ENCODE measurements at places on chromosomes 1 and 21.

GRCh38 chr1:235051521-235051920, 77.1 kb downstream of the TOMM20 start:
- no peak for DNase-seq

- DNase-seq, result no peak
Measured at GRCh38 chr1:38614861-38615260, 244.7 kb downstream of the RRAGC start.

DNA sequence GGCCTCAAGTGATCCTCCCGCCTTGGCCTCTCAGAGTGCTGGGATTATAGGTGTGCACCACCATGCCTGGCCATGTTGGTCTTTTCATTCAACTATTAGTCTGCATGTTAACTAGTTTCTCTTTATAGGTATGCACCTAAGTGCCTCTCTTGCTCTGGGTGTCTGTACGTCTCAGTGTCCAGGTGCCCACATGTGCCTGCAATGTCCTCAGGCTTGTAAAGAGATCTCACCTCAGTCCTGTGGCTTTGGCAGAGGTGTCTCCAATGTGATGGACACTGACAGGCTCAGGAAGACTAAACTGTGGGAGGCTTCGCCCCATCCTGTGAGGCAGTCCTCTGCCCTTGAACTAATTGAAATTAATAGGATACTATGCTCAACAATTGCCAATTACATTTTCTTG, 526.3 kb downstream of the PTPRU start:
- no peak for DNase-seq

DNA sequence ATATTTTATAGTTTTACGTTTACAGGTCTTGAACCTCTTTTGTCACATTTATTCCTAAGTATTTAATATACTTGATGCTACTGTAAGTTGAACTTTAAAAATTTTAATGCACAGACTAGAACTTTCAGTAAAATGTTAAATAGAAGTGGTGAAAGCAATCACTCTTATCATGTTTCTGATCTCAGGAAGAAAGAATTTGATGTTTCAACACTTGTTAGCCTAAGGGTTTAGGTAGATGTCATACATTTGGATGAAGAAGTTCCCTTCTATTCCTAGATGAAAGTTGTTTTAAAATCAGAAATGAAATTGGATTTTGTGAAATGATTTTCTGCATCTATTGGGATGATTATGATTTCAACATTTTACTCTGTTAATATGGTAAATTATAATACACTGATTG, 63.6 kb upstream of the TTLL7 start:
- DNase-seq, result no peak

- no peak for DNase-seq
Measured at GRCh38 chr1:170714163-170714562, 50.2 kb downstream of the PRRX1 start.

GRCh38 chr1:210477328-210477924, 148.7 kb downstream of the HHAT start:
- no peak for DNase-seq

DNA sequence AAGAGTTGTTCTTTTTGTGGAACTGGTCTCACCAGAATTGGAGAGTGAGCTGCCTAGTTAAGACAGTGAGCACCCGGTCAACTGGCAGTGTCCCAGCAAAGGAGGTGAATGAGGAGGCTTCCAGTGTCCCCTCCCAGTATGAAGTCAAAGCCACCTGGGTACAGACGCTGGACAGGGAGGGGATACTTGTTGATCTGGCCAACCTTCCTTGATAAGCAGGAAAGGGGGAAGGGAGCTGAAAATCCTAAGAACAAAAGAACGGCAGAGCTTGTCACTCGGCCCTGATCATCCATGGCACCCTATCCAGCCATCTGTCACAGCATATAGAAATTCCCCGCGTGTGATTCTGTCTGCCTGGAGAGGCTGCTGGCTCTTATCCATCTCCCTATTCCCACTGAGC, 91.5 kb downstream of the SSBP3 start:
- DNase-seq, result no peak

DNA sequence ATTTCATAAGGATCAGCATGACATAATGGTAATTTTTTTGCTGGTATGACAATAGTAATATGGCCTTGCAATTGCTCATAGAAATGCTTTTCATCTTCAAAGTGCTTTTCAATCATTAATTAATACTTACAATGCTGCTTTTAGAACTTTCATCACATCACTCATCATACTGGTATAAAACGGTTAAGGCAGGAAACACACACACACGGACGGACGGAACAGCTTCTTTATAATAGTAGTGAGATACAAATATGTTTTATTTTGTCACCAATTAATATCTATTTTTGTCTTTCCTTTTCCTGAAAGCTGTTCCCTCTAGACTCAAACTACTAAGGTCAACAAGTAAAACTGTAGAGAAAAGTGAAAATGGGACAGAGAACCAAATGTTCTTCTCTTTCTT, 353.9 kb upstream of the PKN2 start:
- DNase-seq, result no peak

- no peak for DNase-seq
Measured at GRCh38 chr1:111732718-111733117, 6.5 kb downstream of the INKA2 start.

DNA sequence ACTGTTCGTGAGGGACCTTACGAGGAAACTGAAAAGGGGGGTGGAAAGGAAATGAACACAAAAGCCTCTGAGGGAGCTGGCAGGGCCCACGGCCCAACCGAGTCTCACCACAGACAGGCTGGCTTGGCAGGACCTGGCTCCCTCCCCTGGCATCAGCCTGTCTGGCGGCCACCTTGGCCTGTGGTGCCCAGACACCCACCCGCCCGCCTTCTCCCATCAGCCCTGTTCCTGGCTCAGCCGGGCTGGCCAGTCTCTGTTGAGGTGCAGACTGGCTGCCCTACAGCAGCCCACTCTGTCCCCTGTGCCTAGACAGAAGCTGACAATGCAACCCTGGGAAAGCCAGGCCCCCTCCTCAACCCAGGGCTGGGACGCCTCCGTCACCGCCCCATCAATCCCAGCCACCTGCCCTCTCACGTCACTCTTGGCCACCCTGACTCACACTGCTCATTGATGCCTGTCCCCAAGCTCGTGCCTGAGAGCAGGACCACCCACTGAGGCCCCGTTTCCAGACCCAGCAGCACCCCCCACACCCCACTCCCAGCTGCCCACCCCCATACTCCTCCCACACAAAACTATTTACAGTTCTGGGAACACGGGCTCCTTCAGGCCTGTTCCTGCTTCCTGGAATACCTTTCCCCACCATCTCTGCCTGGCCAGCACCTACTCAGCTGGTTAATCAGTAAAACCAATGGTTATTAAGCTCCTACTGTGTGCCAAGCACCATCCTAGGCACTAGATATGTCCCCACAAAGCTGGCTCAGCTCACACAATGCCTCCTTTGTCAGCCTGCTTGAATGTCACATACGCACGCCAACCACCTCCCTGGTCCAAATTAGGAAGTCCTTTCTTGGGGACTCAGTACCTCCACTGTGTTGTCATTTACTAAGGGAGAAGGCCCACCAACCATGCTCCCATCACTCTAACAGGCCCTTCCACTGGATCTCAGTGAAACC, 22.7 kb downstream of the SDC3 start:
- DNase-seq, result no peak

- DNase-seq, result no peak
Measured at GRCh38 chr1:225509376-225509707, 81.5 kb upstream of the LBR start.

DNA sequence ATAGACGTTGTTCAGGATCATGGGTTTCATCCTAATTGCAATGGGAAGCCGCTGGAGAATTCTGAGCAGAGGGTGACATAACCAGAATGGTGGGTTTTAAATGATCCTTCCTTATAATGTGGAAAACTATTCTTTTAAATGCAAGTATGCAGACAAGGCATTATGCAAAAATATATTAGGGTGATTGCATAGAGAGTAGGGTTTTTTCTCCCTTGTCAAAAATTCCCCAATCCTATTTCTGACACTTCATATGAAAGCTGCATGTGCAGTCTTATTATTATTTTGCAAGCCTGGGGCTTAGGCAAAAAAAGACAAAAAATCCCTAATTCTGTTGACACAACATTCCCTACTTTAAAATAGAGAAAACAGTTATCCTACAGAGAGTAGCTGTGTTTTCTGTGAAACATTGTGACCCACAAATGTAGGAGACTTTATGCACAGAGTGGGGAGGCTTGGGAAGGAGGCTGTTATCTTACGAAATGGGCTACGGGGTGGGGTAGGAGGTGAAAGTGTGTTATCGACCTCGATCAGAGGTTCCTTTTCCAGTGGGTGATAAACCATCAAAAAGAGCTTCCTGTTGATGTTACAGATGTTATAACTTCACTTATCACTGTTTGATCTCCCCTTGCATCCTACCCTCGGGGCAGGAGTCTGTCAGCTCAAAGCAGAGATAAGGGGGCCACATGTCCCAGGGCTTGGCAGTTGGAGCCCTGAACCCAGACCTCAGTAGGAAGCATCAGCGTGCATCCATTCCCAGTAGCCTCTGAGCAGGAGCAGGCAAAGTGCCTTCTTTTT, 27.2 kb downstream of the RHEX start:
- DNase-seq, result no peak

DNA sequence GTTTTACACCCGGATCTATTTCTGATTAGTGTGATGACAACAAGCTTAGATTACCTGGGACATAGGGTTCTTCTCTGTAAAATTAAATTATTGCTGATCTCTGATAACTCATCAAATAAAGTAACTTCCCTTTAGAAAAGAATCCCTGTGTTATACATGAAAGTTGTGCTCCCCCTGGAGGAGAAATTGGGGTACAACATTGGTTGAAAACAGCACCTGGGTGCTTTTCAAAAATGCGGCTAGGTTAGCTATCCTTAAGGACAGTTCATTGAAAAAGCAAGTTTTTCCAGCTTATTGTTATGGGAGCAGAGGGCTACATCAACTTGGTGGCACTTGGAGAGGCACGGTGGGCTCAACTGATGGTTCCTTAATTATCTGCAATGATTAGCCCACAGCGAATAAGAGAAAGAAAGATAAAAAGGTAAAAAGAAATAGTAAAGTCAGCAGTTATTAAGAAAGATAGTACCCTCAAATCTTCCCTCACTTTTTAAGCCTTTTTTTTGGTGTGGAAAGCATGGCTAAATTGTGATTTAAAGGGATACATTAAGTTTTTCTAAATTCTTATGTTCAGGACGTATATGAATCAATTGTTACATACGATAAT, 97.8 kb downstream of the FMN2 start:
- no peak for DNase-seq

GRCh38 chr1:94334764-94335163, 83.4 kb upstream of the ABCD3 start:
- DNase-seq, result no peak

DNA sequence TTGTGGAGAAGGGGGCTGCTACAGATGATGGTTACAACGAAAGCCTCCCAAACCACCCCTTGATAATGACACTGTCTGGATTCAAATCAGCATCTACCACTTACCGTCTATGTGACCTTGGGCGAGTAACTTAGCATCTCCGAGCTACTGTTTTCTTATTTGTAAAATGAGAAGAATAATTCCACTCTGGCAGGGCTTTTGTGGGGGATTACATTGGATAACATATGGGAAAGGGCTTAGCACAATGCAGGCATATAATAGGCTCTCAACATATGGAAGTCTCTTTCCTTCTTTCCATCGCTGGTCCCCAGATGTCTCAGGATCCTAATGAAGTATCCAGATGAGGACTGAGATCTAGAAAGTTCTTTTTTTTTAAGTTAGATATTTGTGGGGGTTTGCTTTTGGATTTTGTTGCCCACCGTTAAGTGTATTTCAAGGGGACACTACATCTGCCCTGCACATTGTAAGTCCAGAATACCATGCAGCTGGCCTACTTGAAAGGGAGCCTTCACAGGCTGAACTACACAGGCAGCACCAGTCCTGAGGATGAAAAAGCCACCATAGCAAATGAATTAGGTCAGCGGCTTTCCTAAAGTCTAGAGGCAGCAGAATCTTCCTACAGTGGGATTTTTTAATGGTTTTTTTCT, 172.2 kb upstream of the IRF2BP2 start:
- DNase-seq, result peak; percentile 64

- DNase-seq, result no peak
Measured at GRCh38 chr21:45164124-45164511, 89.7 kb downstream of the ADARB1 start.

DNA sequence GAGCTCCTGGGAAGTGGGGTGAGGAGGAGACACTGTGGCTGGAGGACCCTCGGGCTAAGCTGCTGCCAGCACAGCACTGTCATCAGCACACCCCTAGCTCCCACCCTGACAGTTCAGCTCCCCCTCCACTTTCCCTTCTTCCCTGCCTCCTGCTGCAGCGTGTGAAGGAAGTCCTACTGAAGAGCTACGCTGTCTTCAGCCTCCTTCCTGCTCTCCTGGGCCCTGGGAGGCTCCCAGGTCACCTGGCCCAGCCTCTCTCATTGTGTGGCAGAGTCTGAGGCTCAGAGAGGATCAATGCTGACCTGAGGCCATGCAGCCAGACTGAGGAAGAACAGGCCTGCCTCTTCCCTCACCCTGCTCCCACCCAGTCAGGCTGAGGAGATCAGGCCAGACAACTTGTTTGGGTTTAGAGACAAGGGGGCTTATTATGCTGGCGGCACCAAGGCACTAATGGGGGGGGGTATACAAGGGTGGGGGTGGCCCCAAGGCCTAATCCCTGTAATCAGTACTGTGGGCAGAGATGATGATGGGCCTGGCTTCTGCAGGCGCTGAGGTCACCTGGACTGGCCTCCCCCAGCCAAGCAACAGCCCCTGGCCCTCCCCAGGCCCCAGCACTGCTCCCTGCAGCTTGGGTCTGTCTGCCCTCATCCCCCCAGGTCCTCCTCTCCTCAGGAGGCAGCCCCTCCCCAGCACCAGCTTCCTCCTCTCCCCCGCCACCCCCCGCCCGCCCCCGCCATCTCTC, 9.1 kb downstream of the NES start:
- no peak for DNase-seq

DNA sequence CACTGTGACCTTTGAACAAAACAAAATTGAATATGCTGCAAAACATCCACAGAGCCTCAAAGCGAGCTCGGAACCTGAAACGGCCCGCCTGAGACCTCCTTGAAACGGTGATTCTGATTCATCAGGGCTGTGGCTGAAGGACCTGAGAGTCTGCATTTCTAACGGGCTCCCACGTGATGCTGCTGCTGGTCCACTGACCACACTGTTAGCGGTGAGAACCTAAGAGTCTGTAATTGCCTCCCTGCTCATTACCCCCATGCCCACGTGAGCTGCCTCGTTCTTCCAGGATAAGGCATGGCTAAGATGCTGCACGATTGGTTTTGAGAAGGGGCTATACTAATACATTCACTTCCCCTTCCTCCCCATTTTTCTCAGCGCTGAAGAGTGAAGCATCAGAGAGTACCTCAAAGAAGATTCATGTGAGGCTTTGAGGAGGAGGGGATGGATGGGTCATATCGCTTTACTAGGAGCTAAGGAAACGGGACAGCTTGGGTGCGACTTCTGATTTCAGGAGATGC, 9.7 kb downstream of the TLR5 start:
- no peak for DNase-seq

DNA sequence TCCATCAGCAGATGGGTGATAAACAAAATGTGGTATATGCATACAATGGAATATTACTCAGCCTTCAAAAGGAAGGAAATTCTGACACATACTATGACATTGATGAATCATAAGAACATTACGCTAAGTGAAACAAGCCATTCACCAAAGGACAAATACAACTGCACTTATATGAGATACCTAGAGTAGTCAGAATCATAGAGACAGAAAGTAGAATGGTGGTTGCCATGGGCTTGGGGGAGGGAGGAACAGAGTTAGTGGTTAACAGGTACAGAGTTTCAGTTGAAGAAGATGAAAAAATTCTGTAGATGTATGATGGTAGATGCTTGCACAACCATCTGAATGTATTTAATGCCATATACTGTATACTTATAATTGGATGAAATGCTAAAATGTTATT, 39.1 kb upstream of the KCNK2 start:
- no peak for DNase-seq
